ENCODE measurements at places on chromosomes 2 and 18.
A peak's percentile ranks its signal among the peaks of the same experiment; 100 is the strongest.

- no peak for DNase-seq
Observed at GRCh38 chr2:237143676-237144440, 58.2 kb downstream of the COPS8 start.

DNA sequence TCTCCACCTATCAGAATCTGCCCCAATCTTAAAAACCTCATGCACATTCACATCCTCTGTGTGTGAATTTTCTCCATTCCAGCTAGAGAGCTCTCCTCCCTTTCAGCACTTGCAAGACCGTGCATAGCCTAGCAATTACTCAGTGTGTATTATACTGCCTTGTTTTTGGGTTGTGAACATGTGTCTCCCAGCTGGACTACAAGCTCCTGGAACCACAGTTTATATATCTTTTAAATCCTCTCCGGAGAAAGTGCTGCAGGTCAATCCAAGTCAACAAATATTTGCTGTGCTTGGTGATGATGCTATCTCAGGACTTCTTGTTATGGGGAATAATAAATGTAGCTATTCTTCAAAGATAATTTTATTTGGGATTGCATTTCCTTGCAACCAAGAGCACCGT is 58.2 kb upstream of the MEX3C start:
- no peak for DNase-seq

GRCh38 chr2:128755695-128756364 is 437.2 kb upstream of the HS6ST1 start:
- no peak for DNase-seq

GRCh38 chr2:44135296-44135695 is 33.4 kb upstream of the PPM1B start:
- no peak for DNase-seq

- DNase-seq = no peak
Observed at GRCh38 chr18:6950641-6951040, 167.0 kb downstream of the LAMA1 start.

GRCh38 chr18:77077941-77078689 is 54.5 kb downstream of the MBP start:
- DNase-seq = no peak

DNA sequence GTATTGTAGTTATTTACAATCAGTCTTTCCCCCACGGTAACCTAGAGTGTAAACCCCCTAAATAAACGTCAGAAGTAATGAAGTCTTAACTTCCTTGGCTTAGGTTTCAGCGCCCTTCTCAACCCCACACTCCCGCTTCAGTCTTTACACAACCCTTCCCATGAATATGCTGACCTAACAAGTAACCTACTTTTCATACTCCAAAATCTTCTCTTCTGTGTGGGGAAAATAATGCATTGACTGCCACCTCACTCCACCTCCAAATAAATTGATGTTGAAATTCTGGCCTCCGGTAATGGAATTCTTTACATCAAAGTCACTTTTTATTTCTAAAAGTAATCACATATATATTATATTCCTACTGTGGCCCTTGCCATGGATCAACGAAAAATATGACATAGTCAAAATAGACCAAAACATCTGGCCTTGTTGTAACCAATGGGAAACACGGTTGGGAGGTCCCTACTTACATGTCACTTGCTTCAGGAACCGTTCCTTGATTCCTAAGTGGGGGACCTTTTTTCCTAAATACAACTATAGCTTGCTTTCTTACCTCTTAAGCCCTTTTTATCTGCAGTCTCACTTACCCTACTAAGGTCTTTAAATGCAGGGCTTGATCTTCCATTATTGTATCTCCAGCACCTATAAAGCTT is 961 bp downstream of the GEN1 start:
- no peak for DNase-seq

- DNase-seq = peak; percentile 22
Observed at GRCh38 chr18:26133652-26134051, at the start of gene PSMA8. TSS of gene PSMA8 (plus strand) at chr18:26133869. CDS start at chr18:26133966, 97 bp downstream.

DNA sequence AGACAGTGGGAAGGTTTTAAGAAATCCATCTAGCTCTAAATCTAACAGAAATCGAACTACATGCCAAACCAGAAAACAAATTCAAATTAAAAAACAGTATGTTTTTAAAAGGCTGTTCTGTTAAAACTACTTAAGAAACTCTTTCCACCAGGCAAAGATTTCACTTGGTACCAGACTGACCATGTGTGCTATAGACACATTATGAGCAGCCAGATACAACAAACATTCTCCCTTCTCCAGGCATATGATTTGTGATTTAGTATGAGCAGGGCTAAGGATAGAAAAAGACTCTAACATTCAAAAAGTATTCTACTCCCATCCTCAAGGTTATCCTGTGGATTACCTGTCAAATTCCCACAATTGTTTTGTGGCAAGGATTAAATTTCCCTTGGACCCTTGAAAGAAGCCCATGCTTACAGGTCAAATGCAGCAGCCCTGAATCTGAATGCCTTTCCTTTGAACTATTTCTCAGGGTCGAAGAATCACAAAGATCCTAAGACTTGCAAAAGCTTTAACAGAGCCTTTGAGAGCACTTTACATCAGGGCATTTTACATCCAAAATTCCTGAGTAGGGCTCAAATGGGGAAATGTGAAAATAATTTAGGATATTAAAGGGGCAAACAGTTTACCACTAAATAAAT is 42.5 kb upstream of the TTC32 start:
- DNase-seq = no peak

DNA sequence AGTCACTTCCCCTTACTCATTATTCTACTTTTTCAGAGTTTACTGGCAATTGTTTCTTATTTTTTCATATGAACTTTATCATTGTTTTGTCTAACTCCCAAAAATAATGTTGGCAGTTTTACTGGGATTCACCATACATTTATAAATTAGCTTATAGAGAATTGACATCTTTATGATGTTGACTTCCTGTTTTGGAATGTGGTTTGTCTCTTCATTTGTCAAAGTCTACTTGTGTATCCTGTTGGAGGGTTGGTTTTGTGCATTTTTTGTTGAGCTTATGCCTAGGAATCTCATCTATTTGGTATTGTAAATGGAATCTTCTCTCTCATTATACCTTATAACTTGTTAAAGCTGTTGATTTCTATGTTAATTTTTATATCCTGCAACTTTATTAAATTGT is 16.4 kb downstream of the EPC2 start:
- no peak for DNase-seq

- DNase-seq = no peak
Observed at GRCh38 chr2:239905306-239905705, 119.8 kb downstream of the NDUFA10 start.

DNA sequence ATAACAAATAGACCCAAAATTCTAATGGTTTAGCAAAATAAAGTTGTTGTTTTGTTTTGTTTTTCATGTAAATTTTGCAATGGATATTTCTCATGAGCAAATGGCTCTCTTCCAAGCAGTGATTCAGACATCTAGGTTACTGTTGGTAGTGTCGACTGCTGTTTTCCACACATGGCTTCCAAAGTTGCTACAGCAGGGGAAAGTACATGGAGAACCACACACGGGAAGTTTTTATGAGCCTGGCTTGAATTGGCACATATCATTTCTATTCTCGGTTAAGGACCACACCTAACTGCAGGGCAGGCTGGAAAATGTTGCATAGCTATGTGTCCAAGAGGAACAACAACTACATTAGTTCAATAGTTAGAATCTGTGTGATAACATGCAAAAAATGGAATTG is 262.1 kb downstream of the GALNT13 start:
- DNase-seq = no peak

- no peak for DNase-seq
Observed at GRCh38 chr2:56714400-56714799, 530.6 kb downstream of the CCDC85A start.

DNA sequence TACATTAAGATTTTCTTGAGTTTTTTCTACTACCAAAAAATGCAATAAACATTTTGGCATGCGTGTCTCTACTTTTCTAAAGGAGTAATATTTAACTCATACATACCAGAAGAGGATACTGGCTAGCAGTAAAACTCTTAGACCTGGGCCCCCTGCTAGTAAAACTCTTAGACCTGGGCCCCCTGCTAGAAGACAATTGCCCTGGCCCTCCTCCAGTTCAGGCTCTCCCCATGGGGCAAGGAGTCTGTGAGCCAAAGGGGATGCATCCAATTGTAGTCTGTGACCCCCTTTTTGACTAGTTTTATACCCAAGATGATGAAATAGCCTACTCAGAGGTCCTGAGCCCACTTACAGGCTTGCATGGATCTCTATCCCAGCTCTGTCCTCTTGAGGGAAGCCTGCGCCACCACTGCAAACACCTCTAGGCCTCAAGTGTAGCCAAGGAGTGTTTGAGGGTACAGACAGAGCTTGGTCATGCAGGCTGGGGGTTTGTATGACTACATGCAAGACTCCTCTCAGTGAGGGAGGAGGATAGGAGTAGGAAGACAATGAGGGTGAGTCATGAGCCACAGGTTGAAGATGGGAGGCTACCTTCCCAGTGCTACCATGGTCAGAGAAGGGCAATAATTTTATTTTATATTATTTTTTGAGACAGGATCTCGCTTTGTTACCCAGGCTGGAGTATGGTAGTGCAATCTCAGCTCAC is 45.2 kb upstream of the PGAP1 start:
- no peak for DNase-seq

DNA sequence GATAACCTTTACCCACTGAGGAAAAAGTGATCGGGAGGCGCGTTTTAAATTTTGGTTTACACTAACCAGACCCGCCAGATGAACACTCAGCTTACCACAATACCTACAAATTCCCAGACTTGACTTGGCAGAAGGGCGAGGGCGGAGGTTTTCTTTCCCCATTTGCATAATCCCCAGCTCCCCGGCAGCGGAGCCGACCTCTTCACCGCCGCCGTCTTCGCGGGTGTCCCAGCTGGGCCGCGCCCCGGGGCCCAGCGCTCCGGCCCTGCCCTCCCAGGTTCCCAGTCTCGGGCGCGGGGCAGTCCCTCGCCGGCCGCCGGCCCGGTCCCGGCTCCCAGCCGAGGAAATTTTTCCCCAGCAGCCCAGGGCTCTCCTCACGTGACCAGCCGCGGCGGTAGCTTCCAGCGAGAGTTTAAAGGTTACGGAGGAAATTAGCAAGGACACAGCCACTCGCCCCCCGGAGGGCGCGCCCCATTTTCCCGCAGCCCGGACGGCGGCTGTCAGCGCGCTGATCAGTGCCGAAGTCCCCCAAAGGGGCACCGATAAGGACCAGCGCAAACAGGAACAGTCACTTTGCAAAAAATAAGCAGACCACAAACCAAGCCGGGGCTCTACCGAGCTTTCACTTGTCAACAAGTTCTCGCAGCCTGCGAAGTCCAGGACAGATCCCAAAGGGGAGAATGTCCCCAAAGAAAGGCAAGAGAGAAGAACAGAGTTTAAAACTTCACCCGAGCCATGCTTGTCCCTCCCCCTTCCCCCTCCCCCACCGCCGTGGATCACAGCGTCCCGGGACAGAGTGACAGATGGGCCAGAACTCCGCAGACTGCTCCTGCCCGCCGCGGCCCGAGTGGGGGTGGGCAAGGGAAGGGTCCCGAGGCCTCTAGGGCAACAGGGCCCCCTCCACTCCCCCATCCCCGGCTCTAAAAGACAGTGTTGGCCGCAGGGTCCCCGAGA is 1.3 kb upstream of the PRKCE start:
- DNase-seq = peak; percentile 58

- no peak for DNase-seq
Observed at GRCh38 chr2:29009711-29010677, 28.9 kb downstream of the TOGARAM2 start.

DNA sequence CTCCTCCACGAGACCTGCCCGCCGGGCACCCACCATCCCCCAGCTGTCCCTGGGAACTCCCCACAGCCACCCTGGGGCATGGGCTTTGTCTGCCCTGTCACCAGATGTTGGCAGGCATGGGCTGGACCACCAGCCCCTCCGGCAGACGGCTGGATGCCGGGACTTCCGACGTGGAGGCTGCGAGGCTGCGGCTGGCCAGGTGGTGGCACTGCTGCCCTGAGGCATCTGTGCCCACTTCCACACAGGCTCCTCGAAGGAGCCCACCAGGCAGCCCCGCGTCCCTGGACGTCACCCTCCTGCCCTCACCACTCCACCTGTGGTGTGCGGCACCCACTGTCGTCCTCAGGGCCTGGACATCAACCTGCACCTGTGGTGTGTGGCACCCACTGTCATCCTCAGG is 319.9 kb upstream of the SALL3 start:
- no peak for DNase-seq

GRCh38 chr2:43358410-43359201 is 132.2 kb upstream of the ZFP36L2 start:
- DNase-seq = no peak

DNA sequence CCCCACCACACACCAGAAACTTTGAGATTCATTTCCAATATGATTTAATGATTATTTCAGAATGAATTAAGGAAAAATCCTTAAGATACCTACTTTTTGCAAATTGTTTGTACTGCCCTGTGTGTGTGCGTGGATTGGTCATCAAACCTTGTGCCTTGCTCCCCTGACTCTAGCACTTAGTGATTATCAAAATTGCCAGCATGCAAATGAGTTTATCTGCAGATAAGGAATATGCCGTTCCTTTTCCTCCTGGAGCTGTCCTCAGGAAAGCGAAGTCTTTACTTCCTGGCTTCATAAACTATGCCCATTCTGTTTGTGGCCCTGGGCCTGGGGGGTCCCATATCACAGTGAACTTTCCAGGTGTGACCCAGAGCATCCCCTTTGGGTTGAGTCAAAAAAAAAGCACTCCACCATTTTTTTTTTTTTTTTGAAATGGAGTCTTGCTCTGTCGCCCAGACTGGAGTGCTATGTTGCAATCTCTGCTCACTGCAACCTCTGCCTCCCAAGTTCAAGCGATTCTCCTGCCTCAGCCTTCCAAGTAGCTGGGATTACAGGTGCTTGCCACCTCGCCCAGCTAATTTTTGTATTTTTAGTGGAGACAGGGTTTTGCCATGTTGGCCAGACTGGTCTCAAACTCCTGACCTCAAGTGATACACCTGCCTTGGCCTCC is 11.4 kb downstream of the CHMP1B start:
- no peak for DNase-seq

GRCh38 chr2:240519396-240520129 is 38.2 kb downstream of the ANKMY1 start:
- no peak for DNase-seq

DNA sequence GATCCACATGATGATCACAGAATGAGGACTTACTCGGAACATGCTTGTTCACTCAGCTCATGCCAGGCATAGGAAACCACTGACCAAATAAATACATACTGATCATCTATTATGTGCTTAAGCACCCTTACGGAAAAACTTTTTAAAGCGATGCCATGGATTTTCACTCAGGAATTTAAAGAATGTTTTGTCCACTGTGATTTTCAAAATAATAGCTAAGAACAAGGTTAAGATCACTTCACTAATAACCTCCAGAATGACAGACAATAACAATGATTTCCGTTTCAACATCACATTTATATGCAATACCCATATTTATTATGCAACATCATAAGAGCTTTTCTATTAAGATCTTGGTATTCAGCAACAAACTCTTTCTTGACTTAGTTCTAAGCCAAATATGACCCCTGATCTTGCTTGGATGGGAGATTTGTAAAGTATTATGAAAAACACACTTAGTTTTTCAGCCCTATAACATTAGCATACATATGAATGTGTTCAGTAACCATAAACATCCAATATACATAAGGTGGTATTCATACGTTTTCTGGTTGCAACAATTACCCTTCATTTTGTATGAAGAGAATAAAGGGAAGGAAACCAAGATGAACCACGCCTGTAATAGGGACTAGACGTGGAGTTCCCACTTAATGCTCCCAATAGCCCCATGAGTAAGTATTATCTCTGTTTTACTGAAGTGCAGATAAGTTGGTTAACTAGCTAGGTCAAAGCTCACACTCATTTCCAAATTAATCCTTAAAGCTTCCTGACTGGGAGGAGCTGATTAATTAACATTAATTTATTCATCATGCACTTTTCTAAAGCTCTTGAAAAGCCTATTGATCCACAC is 1.9 kb downstream of the CD302 start:
- DNase-seq = no peak

GRCh38 chr2:85156153-85156552 is 23.0 kb downstream of the TCF7L1 start:
- DNase-seq = no peak

- no peak for DNase-seq
Observed at GRCh38 chr2:161076936-161077335, 83.3 kb upstream of the TANK start.
